ENCODE measurements at places on chromosomes 4 and X.
A peak's percentile ranks its signal among the peaks of the same experiment; 100 is the strongest.

DNA sequence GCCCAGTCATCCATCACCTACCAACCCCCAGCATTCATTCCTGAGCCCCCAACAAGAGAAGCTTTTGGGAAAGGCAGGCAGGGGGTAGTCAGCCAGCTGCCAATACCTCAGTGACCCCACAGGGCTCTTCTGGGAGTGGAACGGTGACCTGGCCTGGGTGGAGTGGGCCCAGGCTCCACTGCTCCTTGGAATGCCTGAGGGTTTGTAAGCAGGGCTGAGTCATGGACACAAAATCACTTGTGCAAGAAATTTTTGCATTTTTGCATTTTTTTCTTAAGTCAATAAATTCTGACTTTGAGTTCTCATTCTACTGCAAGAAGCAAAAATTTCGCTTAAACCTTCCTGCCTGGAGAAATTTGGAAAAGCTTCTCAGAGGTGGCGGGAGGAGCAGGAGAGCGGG is 18.5 kb downstream of the SORCS2 start:
- peaks cover 13% of the 10 kb centered on the region for H3K4me1 ChIP-seq
- H3K36me3 ChIP-seq: peaks cover 7% of the 10 kb centered on the region
- no peak overlapping the region for H3K27ac ChIP-seq
- H3K27me3 ChIP-seq: peaks cover 3% of the 10 kb centered on the region

DNA sequence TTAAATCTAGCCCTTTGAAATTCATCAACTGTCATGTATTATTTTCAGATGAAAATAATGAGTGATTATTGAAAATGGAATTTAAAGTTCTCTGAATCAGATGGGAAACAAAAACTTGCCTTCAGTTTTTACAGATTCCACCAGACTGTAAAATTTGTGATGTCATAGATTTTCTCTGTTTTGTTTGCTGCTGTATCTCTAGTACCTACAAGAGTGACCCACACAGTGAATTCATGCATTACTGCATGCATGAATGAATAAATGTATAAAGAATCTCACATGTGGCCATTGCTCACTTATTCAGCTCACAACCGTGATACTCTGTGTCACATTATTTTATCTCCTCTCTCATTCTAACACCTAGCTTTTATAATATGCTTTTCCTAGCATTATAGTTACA is 532.2 kb upstream of the AGA start:
- no peak overlapping the region for H3K27ac ChIP-seq
- no peaks in the 10 kb centered on the region for H3K36me3 ChIP-seq
- H3K4me3 ChIP-seq: no peak overlapping the region
- no peaks in the 10 kb centered on the region for H3K4me1 ChIP-seq
- no peaks in the 10 kb centered on the region for H3K27me3 ChIP-seq

DNA sequence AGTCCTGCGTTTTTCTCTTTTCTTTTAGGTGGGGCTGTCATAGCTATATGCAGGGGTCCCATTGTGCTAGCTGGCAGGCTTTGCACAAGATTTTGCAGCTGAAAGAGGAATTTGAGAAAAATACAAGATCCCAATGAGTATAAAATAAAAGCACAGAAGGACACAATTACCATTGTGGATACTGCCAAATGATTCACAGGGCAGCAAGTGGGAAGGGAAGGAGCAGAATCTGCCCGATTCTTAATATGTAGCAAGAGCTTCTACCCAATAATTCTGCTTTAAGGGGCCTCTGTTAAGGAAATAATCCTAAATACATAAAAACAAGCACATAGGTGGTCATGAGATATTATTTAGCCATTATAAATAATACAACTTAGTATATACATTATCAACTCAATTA is 25.9 kb upstream of the ING2 start:
- no peak overlapping the region for H3K4me3 ChIP-seq
- peaks cover 9% of the 10 kb centered on the region for H3K36me3 ChIP-seq
- H3K4me1 ChIP-seq: no peaks in the 10 kb centered on the region
- H3K27me3 ChIP-seq: peaks cover 2% of the 10 kb centered on the region
- H3K27ac ChIP-seq: no peak overlapping the region

GRCh38 chrX:41824551-41824950 is 98.8 kb downstream of the CASK start:
- no peak overlapping the region for H3K4me3 ChIP-seq
- H3K4me1 ChIP-seq: peaks cover 8% of the 10 kb centered on the region
- no peak overlapping the region for H3K27ac ChIP-seq
- H3K27me3 ChIP-seq: peaks cover 3% of the 10 kb centered on the region
- H3K36me3 ChIP-seq: no peaks in the 10 kb centered on the region

DNA sequence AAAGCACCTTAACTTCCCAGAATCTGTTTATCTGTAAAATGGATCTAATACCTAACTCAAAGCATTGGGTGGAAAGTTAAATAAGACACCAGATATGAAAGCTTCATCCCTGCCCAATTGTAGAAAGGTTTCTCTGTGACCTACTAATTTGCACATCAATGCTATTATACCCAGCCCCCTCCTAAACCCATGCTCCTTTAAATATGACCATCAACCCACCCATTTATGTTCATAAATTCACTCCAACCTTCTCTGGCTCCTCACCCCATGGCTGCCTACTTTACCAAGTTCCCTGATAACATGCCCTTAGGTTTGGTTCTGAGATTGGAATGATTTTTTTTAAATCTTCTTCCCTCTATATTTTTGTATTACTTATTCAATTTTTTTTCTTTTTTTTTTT is 1.9 kb downstream of the LYAR start:
- no peak for DNase-seq
- H3K27ac ChIP-seq: no peak overlapping the region
- no peaks in the 10 kb centered on the region for H3K36me3 ChIP-seq
- H3K27me3 ChIP-seq: no peaks in the 10 kb centered on the region

DNA sequence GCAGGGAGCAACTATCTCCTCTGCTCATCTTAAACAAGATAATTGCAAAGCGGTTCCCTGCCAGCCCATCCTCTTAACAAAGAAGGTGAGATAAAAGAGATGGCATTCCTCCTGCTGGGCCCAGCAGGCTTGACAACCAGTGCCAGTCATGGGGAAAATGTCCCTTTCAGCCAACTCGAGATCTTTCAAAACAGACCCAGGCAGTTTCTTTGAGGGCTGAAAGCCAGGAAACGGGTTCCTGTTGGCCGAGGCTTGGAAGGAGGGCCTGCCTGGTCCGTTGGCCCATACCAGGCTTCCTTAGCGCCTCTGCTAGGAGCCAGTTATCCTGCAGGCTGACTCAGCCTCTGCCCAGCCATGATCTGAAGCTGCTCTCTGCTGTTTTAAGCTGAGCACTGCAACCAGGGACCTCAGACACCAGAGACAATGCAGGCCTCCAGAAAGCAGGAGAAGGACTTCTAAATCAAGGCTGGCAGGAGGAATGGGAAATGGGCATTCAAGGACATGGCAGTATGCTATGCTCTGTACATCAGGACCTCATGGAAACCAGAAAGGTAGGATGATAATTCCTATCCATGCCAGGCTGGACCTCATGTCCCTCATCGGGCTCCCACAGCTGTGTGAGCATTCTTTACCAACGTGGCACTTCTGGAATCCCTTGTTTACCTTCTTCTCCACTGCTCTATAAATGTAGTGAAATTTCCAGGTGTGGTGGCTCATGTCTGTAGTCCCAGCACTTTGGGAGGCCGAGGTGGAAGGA is 42.4 kb upstream of the SLC2A9 start:
- peaks cover 2% of the 10 kb centered on the region for H3K4me1 ChIP-seq
- no peak for DNase-seq
- H3K27ac ChIP-seq: no peak overlapping the region
- H3K27me3 ChIP-seq: no peaks in the 10 kb centered on the region

- DNase-seq: no peak
- peaks cover 11% of the 10 kb centered on the region for H3K27me3 ChIP-seq
- peak overlapping the region; percentile 68 for H3K27ac ChIP-seq
- peaks cover 4% of the 10 kb centered on the region for H3K36me3 ChIP-seq
These were observed 116.7 kb downstream of the UBE2K start for GRCh38 chr4:39814403-39815185.

DNA sequence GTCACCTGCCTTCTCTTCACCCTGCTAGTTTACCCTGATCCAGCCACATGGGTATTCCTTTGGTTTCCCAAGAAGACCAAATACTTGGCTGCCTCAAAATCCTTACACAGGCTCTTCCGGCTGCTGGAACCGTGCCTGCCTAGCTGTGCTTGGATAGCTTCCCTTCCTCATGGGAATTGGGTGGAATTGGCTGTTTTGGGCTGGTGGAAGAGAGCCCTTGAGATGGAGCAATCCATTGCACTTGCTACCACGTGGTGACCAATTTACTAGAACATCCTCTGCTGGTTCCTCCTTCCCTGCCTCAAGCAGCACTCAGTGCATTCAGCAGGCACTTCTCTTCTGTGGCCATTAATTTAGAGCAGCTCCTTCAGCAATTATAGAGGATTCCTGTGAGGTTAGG is 119.3 kb upstream of the AP1S2 start:
- no peaks in the 10 kb centered on the region for H3K27me3 ChIP-seq
- no peak overlapping the region for H3K4me3 ChIP-seq
- no peaks in the 10 kb centered on the region for H3K4me1 ChIP-seq
- no peak for DNase-seq
- no peak overlapping the region for H3K27ac ChIP-seq
- no peaks in the 10 kb centered on the region for H3K36me3 ChIP-seq

DNA sequence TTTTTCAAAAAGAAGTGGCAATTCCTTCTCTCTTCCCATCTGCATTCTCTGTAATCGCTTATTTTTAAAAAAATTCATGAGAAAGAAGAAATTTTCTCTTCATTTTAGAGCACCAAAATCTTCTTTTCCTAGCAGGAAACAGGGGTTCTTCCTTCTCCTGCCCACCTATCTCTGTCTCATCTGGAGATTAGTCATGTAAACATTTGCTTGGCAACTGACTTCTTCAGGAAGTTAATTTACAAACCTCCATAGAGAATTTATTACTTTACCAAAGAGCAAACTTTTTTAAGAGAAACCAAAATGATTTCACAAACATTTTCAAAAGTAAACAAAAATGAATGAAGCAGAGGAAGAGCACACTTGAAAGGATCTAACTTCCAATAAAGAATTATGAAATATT is 13.5 kb downstream of the TTC29 start:
- no peak overlapping the region for H3K4me3 ChIP-seq
- no peak for DNase-seq
- H3K27ac ChIP-seq: no peak overlapping the region
- H3K27me3 ChIP-seq: peaks cover 2% of the 10 kb centered on the region
- no peaks in the 10 kb centered on the region for H3K36me3 ChIP-seq
- no peaks in the 10 kb centered on the region for H3K4me1 ChIP-seq

DNA sequence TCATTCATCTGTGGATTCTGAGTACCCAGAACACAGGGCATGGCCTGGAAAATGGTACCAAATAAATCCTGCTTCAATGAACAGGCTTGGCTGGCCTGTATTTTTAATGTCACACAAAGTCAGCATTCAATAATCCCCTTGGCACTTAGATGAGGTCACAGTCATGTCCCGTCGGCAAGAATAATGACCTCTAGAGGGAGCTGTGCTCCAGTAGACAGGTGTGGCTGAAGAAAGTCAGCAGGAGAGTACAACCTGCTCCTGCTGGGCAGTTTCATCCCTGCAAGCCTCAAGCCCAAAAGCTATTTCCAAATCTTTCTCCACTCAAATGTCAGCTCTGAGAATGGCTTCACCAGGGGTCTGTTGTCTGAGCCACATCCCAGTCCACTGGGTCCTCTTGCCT is 404.0 kb upstream of the F9 start:
- no peak overlapping the region for H3K27ac ChIP-seq
- H3K4me1 ChIP-seq: no peaks in the 10 kb centered on the region
- no peaks in the 10 kb centered on the region for H3K36me3 ChIP-seq
- H3K4me3 ChIP-seq: no peak overlapping the region
- peak; percentile 12 for DNase-seq

DNA sequence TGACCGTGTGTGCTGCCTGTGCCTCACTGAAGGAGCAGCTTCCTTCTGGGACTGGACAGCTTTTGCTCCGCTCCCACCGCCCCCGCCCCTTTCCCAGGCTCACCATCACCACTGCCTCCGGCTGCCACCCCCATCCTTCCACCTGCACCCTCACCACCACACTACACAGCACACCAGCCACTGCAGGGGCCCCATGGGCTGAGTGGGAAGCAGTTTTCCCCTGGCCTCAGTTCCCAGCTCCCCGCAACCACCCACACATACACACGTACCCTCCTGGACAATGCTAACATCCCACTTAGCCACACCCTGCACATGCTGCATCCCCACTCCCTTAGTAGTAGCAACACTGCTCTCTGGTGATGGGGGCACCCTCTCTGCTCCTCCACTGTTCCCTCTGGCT is 29.6 kb upstream of the COX18 start:
- no peak overlapping the region for H3K4me3 ChIP-seq
- H3K4me1 ChIP-seq: no peaks in the 10 kb centered on the region
- DNase-seq: no peak
- no peak overlapping the region for H3K27ac ChIP-seq
- H3K27me3 ChIP-seq: no peaks in the 10 kb centered on the region

- H3K27ac ChIP-seq: no peak overlapping the region
- H3K36me3 ChIP-seq: no peaks in the 10 kb centered on the region
- no peaks in the 10 kb centered on the region for H3K27me3 ChIP-seq
- peaks cover 5% of the 10 kb centered on the region for H3K4me1 ChIP-seq
These were observed 345.9 kb downstream of the PACRGL start for GRCh38 chr4:21046141-21046540.

- peak overlapping the region; percentile 97 for H3K27ac ChIP-seq
- no peaks in the 10 kb centered on the region for H3K36me3 ChIP-seq
- peaks cover 24% of the 10 kb centered on the region for H3K4me1 ChIP-seq
- H3K27me3 ChIP-seq: peaks cover 12% of the 10 kb centered on the region
These were observed 15.3 kb downstream of the BLOC1S4 start for GRCh38 chr4:6731318-6731675.

DNA sequence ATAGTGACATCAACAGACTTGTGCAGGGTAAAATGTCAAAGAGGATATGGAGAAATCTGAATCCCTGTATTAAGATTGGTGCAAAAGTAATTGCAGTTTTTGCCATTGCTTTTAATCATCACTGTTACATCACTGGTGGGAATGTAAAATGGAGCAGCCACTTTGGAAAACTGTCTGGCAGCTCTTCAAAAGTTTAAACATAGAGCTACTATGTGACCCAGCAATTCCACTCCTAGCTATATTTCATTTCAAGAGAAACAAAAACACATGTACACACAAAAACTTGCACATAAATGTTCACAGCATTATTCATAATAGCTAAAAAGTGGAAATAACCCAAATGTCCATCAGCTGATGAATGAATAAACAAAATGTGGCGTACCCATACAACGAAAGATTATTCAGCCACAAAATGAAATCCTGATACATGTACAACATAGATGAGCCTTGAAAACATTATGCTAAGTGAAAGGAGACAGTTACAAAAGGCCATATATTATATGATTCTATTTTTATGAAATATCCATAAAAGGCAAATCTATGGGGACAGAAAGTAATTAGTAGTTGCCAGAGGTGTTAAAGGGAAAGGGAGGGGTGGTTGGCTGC is 106.4 kb downstream of the AMELX start:
- H3K4me3 ChIP-seq: no peak overlapping the region
- DNase-seq: no peak
- H3K4me1 ChIP-seq: no peaks in the 10 kb centered on the region
- no peak overlapping the region for H3K27ac ChIP-seq
- H3K36me3 ChIP-seq: no peaks in the 10 kb centered on the region

All from glutamatergic neuron (in vitro differentiated cells).